Lower leg skin (tissue), 4 donors: ENCODE measurements at places on chromosomes 13 and 19. TPM values are rescaled to one million over a fixed set of nuclear protein-coding genes. Genes with fewer than 3 reads are reported as not detected.

DNA sequence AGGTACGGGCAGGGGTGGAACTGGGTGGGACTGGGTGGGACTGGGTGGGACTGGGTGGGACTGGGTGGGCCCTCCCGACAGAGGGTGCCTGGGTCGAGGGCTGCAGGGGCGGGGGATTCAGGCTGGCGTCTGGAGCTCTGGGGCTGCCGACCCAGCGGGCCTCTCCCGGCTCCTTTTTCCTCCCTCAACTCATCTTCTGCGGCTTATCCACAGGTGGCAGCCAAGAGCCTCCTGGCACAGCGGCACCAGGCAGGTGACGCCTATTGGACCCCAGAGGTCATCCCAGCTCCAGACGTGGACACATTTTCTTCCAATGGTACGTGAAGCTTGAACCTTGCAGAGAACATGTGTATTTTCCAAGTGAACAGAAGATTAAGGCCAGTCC is 533 bp downstream of the ZNF544 start:
- no peak for DNase-seq

GRCh38 chr19:46499692-46500091 is 4.0 kb upstream of the PNMA8B start:
- DNase-seq = no peak

- DNase-seq = no peak
Observed at GRCh38 chr13:51778392-51778791, 25.6 kb downstream of the DHRS12 start.

DNA sequence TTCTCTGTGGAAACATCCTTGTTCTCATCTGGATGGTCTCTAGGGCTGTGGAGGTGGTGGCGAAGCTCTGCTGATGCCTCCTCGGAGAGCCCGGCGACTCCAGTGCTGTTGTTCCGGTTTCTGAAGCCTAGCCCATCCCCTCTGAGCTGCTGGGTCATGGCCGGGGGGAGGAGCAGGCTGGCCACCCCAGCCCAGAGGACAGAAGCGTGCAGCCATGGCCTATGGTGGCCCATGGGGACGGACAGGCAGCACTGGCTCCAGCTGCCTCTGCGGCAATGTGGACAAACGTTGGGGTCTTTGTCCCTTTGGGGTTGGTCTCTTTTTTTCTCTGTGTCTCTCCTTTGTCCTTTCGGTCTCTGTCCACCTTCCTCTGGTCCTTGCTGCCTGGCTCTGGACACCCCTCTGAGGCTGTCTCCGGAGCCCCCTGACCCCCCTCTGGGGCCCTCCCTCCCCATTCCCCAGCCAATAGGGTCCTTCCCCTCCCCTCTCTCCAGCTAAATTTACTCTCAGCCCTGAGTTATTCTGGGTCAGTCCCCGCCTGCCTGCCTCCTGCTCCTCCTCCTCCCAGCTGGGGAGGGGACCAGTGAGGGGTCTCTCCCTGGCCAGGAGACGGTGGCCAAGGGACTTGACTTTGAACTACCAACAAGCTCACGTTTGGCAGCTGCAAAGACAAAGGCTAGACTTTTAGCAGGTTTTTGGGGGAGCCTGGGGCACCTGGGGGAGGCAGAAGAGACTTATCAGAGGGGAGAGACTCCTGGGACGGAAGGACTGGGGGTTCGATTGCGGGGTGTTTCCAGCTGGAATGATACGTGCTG is at the start of gene HRC:
Gene HRC (minus strand): TSS at position 392 of the 815 bp plus-strand sequence. CDS start 159 bp downstream, at position 233.
- no peak for DNase-seq

DNA sequence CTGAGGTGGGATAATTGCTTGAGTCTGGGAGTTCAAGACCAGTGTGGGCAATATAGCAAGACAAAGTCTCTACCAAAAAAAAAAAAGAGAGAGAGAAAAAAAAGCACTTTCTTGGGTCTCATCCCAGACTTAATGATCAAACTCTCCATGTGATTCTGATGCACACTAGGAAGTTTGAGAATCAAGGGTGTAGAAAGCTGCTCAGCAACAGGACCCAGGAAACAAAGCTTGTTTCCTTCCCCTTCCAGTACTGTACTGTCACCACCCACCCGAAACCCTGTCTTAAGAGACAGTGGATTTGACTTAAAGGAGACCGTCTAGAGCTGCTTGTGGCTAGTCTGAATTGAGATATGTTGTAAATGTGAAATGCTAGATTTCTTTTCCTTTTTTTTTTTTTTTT is 5.8 kb downstream of the MISP3 start:
- DNase-seq = no peak

DNA sequence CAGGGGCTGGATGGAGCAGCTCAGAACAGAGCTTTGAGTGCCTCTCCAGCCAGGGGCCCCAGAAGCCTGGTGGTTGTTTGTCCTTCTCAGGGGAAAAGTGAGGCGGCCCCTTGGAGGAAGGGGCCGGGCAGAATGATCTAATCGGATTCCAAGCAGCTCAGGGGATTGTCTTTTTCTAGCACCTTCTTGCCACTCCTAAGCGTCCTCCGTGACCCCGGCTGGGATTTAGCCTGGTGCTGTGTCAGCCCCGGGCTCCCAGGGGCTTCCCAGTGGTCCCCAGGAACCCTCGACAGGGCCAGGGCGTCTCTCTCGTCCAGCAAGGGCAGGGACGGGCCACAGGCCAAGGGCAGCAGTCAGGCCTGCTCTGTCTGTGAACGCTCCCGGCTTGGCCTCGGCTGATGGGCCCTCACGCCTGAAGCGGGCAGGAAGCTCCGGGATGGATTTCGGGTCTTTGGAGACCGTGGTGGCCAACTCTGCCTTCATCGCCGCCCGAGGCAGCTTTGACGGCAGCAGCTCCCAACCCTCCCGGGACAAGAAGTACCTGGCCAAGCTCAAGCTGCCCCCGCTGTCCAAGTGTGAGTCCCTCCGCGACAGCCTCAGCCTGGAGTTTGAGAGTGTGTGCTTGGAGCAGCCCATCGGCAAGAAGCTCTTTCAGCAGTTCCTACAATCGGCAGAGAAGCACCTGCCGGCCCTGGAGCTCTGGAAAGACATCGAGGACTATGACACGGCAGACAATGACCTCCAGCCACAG is at the start of gene GRK1:
Gene GRK1 (plus strand): TSS at position 269 of the 751 bp plus-strand sequence. CDS start 168 bp downstream, at position 437.
- no peak for DNase-seq

DNA sequence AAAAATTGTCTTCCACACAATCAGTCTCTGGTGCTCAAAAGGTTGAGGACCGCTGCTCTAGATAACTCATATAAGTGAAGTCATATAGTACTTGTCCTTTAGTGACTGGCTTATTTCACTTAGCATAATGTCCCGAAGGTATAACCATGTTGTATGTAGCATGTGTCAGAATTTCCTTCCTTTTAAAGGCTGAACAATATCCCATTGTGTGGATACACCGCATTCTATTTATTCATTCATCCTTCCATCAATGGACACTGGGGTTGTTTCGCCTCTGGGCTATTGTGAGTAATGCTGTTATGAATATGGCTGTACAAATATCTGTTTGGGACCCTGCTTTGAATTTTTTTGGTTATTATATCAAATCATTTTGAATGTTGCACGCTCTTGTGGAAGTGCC is 4.6 kb upstream of the LYPD5 start:
- DNase-seq = no peak

DNA sequence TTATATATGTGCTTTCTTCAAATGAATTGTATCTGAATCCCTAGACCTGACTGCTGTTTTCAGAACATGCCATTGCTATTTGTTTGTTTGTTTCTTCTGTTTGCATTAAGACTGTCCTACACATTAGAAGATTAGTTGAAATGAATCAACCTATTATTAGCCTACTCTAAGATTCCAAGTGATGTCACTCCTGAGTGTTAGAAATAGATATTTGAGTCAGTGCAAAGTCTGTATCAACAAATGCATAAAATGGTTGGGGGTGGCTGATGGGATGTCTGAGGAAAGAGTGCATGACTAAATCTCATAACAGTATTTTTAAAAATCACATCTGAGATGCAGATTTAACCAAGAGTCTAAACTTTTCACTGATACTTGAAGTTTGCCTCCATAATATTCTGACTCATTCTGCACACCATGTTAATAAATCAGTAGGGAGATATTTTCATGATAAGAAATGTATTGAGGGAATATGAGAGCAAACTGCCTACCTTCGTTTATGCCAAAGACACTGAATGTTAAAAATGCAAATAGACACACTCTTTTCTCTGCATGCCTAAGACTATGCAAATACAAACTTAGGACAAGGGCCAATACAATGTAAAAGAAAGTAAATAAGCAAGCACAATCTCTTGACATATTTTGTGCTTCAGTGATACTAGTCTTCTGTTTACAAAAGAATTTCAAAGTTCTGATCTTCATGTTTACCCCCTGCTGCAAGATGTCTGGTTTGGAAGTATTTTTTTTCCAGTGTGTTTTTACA is 253.3 kb downstream of the LIG4 start:
- no peak for DNase-seq

GRCh38 chr19:30674656-30675055 is 302.5 kb downstream of the ZNF536 start:
- DNase-seq = no peak

DNA sequence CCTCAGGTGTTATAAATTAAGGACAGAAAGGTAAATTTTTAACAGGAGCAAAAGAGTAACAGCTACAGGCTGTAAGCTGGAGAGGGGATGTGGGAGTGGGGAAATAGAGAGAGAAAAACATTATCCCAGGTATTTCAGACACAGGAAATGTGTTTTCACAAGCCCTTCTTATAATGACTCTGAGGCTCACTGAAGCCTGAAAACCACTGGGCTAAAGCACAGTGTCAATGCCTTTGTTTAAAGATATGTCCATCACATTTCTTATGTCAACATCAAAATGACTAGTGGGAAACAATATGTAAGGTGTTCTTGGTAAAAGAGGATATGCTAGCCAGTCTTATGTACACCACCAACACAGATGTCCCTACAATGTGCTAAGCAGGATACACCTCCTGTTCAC is 365.9 kb downstream of the FGF14 start:
- DNase-seq = no peak

DNA sequence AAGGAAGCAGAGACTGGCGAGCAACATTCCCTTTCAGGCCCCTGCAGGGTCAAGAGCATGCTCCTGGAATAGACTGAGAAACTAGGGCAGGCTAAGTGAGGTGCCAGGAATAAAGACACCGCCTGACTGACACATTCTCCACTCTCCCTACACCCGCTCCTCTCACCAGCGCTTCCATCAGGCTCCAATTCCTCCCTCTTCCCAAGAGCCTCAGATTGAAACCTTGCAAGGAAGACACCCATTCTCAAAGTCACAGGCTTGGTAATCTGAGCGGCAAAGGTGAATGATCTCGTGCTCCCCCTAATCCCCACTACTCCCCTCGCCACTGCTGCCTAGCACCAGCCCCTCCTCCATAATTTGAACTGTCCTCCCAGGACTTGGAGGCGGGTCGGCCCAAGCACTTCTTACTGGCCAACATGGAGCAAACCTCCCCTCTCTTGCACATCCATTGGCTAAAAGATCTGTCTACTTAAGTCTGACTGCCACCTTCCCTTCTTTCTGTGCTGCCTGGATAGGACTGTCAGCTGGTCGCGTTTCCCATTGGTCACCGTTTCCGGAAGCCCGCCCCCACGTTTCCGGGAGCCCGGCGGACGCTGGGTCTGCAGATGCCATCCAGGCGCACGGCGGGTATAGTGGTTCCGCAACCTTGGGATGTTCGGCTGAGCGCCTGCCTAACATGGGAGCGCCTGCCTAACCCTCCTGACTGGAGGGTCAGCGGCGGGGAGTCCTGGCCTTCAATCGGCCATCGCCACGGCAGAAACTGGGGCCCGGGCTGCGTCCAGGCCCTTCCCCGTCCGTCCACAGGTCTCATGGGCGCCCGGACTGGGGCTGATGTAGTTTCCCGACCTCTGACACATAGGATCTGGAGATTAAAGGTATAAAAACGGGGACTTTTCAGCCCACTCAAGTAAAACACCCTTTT is 33.6 kb downstream of the ZNF383 start:
- peak; percentile 56 for DNase-seq

DNA sequence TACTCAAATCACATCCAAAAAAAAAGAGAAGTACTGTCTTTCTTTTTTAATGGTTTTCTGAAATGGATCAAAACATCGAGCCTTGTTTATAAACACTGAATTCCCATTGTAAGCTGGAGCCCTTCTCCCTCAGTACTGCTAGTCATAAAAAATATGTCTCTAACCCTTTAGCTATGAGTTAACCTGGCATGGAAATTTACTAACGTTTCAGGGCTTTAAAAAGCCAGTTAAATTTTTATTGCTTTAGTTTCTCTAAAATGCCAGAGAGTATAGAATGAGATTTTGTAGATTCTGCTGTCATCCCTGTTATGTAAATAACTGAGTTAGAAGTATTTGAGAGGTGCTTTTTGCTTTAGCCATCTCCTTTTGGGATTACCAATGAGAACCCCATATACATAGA is 528.3 kb downstream of the EFNB2 start:
- DNase-seq = no peak

DNA sequence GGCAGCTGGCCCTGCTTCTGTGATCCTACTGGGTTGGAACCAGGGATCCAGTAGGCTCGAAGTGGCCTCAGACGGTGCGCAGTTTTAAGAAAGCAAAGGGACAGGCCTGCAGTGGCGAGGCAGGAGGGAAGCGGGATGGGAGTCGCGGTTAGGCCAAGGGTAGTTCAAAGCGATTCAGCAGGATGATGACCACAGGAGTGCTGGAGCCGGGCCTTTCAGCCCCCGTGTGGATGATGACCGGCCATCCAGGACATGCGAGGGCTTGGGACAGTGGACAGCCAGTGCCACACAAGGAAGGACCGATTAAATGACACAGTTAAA is 854 bp downstream of the RNASEH2B start:
- no peak for DNase-seq

GRCh38 chr13:34085204-34085603 is 267.3 kb downstream of the RFC3 start:
- no peak for DNase-seq

GRCh38 chr13:42486711-42487198 is 87.2 kb upstream of the TNFSF11 start:
- DNase-seq = no peak

GRCh38 chr19:55635856-55636440 is 4.9 kb upstream of the ZNF580 start:
- DNase-seq = no peak

DNA sequence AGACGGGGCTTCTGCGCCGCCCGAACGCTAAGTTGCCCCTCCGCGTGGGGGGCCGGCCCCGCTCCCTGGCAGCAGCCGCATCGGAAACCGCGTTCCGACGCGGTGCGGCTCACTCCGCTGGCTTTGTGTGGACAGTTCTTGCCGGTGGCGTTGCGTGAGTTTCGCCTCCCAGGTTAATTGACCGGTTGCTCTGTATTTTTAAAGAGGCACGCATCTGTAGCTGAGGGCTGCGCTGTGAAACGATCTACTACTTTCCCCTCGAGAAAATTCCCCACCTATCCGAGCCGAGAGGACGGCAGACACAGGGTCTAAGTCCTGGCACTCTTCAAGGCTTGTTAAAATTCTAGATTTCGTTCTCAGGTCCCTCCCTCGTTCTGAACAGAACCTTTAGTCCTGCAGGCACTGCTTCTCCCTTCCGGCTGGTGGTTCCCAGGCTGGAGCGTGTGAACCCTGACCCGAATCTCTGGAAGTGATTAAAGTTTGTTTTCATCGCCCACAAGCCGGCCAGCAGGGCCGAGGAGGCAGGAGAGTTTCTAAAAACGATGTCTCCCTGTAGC is 933 bp downstream of the ARHGEF7 start:
- DNase-seq = peak; percentile 51

- DNase-seq = no peak
Observed at GRCh38 chr13:59447031-59447430, 716.7 kb downstream of the DIAPH3 start.

GRCh38 chr19:10288662-10289166 is 1.0 kb upstream of the ICAM5 start:
- no peak for DNase-seq

ZNF600 gene
- 12.6 TPM for total RNA-seq

ZSCAN4 gene
- total RNA-seq = 0.39 TPM

KLK2 gene
- total RNA-seq = not detected

GAPDHS gene
- 7.3 TPM for total RNA-seq

PSPN gene
- 0.47 TPM for total RNA-seq

CEACAM20 gene
- total RNA-seq = not detected

C19orf33 gene
- total RNA-seq = 468 TPM
